ENCODE measurements at places on chromosomes 4 and X. TPM values are rescaled to one million over a fixed set of nuclear protein-coding genes. Genes with fewer than 3 reads are reported as not detected.
A peak's percentile ranks its signal among the peaks of the same experiment; 100 is the strongest.

Gene ZNF157
- 0.26 TPM for total RNA-seq

GRCh38 chrX:102652031-102652688 lies 877 bp downstream of the GPRASP1 start:
- no peaks in the 10 kb centered on the region for H3K4me1 ChIP-seq
- H3K27me3 ChIP-seq = no peaks in the 10 kb centered on the region
- H3K4me3 ChIP-seq = peak overlapping the region; percentile 14
- no peak overlapping the region for H3K27ac ChIP-seq
- peak; percentile 84 for DNase-seq

DNA sequence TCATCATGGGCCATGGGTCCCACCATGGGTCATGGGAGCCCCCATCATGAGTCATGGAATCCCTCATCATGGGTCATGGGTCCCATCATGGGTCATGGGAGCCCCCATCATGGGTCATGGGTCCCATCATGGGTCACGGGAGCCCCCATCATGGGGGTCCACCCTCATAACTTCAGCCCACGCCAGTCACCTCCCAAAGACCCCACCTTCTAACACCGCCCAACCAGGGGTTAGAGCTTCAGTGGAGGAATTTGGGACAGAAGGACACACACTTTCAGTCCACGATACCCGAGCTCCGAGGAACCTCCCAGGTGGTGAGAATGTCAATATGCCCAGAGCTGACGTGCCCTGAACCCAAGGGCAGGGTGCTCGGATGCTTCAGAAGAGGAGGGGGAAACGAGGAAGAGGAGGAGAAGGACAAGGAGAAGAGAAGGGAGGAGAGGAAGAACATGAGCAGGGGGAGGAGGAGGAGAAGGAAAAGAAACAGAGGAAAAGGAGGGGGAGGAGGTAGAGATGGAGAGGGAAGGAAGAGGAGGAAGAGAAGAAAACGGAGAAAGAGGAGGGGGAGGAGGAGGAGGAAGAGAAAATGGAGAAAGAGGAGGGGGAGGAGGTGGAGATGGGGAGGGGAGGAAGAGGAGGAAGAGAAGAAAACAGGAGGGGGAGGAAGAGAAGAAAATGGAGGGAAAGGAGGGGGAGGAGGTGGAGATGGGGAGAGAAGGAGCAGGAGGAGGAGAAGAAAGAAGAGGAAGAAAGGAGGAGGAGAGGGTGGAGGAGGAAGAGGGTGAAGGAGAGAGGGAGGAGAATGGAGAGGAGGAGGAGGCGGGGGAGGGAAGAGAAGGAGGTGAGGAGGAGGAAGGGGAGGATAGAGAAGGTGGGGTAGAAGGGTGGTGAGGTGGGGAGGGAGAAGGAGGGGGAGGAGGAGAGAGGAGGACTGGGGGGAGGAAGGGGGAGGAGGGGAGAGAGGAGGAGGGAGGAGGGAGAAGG lies 17.7 kb downstream of the IL3RA start:
- no peaks in the 10 kb centered on the region for H3K36me3 ChIP-seq
- H3K27ac ChIP-seq = no peak overlapping the region
- no peak for DNase-seq
- H3K27me3 ChIP-seq = no peaks in the 10 kb centered on the region

- peaks cover 5% of the 10 kb centered on the region for H3K27me3 ChIP-seq
- peak overlapping the region; percentile 83 for H3K27ac ChIP-seq
- H3K4me3 ChIP-seq = peak overlapping the region; percentile 62
- H3K36me3 ChIP-seq = no peaks in the 10 kb centered on the region
- no peaks in the 10 kb centered on the region for H3K4me1 ChIP-seq
- peak; percentile 24 for DNase-seq
Measured at GRCh38 chrX:68829582-68830418, 979 bp downstream of the EFNB1 start.

Measured in adrenal gland (tissue), 19 donors.